ENCODE measurements at places on chromosomes 2 and 18.

DNA sequence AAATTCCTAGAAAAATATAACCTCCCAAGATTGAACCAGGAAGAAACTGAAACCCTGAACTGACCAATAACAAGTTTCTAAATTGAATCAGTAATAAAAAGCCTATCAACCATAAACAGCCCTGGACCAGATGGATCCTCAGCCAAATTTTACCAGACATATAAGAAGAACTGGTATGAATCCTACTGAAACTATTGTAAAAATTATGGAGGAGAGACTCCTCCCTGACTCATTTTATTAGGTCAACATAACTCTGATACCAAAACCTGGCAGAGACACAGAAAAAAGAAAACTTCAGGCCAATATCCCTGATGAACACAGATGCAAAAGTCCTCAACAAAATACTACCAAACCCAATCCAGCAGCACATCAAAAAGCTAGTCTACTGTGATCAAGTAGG is 11.3 kb downstream of the NT5C1B start:
- no peak for DNase-seq

- DNase-seq: no peak
Measured at GRCh38 chr18:181711-182110, 23.4 kb downstream of the USP14 start.

DNA sequence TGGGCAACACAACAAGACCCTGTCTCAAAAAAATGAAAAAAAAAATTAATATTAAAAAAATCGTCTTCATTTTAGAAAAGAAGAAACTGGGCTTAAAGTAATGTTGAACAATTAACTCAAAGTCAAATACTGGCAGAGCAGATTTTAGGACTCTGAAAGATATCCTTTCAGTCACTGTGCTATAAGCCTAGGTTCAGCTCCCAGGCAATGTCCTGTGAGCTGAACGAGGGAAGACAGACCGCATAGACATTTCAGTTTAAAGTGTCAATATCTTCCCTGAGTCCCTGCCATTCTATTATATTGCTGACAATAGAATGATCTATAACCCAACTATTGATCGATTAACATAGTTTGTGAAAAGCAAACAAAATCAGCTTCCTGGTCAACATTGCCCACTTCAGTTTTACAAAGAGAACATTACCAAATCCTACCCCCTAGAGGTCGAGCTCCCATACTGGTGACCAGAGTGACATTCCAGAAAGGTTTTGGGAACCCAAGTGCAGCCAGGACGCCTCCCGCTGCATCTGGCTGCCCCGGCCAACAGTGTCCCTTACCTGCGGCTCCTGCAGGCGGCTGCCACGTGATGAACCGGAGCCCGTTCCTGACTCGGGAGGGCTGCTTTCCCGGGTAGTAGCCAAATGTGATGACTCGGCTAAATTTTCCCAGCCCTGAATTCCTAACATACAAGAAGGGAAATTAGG is 639 bp downstream of the MRO start:
- DNase-seq: no peak

GRCh38 chr18:12839526-12840196 is 44.4 kb downstream of the PTPN2 start:
- DNase-seq: no peak

GRCh38 chr2:10733566-10733925 is 12.1 kb downstream of the ATP6V1C2 start:
- no peak for DNase-seq

GRCh38 chr2:113686537-113686936 is 59.5 kb downstream of the RABL2A start:
- DNase-seq: no peak

- no peak for DNase-seq
Measured at GRCh38 chr2:184452907-184453306, 145.4 kb upstream of the ZNF804A start.

GRCh38 chr2:237202288-237203030 is 116.8 kb downstream of the COPS8 start:
- no peak for DNase-seq

- no peak for DNase-seq
Measured at GRCh38 chr2:208012449-208012848, 12.9 kb downstream of the PLEKHM3 start.

GRCh38 chr2:239153806-239154591 is 246.8 kb downstream of the HDAC4 start:
- no peak for DNase-seq

DNA sequence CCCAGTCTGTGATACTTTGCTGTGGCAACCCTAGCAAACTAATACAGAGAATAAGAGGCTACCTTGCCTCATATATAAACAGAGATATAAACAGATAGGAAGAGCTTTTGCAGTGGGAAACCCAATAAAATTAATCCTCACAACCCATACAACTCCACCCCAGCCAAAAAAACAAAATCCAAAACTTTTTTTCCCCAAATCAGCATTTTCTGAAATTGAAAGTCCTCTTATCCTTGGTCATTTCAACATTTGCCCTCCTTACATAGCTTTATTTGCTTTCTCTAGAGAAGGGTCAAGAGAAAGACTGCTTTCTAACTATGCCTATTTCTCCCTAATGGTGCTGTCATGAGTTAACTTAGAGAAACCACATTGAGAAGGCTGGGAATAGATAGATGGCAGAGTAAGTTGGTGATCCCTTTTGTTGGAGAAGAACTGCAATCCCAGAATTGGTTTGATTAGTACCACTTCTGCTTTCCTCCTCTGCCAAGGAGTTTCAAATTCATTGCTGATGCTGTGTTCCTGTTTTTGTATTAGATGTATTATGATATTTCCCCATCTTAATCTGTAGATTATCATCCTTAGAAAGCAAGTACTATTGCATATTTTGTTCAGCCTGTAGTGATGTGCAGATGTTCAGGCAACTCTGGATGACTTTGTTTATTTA is 76.5 kb upstream of the B3GNT2 start:
- no peak for DNase-seq

DNA sequence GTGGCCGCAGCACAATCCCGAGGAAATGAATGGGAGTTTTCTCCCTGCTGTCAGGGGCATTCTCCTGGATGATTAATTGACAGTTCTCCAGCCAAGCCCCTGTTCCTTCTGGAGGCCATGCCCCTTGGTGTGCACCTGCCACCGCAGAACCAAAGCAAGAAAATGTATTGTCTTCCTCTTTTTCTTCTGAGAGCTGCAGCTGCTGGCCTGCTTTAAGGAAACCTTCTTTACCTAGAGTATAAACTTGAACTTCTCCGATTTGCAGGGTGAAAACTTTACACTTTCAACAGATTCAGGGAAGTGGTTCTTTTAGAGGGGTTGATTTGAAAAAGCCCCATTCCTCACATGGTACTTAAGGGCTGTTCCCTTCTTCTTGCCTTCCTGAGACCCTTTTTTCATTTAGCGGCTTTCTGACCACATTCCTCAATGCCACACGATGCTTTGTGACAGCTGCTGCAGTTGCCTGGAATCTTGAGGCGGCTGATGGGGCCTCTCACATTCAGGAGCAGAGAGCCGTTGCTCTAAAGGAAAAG is 402.8 kb downstream of the TXNL1 start:
- no peak for DNase-seq

GRCh38 chr2:11912980-11913379 is 166.5 kb downstream of the LPIN1 start:
- no peak for DNase-seq

- DNase-seq: no peak
Measured at GRCh38 chr2:28395334-28396061, 2.8 kb downstream of the FOSL2 start.
